ENCODE measurements at places on chromosomes 6 and 20. TPM values are rescaled to one million over a fixed set of nuclear protein-coding genes. Genes with fewer than 3 reads are reported as not detected.

- DNase-seq: no peak
- no peaks in the 10 kb centered on the region for H3K27me3 ChIP-seq
- H3K36me3 ChIP-seq: peaks cover 21% of the 10 kb centered on the region
- no peak overlapping the region for H3K27ac ChIP-seq
These were observed 64.2 kb downstream of the C6orf52 start for GRCh38 chr6:10630178-10630577.

GRCh38 chr6:137821491-137821890, 45.6 kb upstream of the TNFAIP3 start:
- DNase-seq: no peak
- no peaks in the 10 kb centered on the region for H3K36me3 ChIP-seq
- no peak overlapping the region for H3K4me3 ChIP-seq
- no peaks in the 10 kb centered on the region for H3K27me3 ChIP-seq
- no peak overlapping the region for H3K27ac ChIP-seq
- peaks cover 25% of the 10 kb centered on the region for H3K4me1 ChIP-seq

- DNase-seq: no peak
- H3K27me3 ChIP-seq: no peaks in the 10 kb centered on the region
- no peaks in the 10 kb centered on the region for H3K4me1 ChIP-seq
- no peaks in the 10 kb centered on the region for H3K36me3 ChIP-seq
- H3K27ac ChIP-seq: no peak overlapping the region
These were observed 169.5 kb downstream of the OTOR start for GRCh38 chr20:16917636-16918035.

GRCh38 chr20:40673442-40673841, 15.6 kb downstream of the MAFB start:
- H3K36me3 ChIP-seq: no peaks in the 10 kb centered on the region
- no peak overlapping the region for H3K4me3 ChIP-seq
- no peak for DNase-seq
- no peaks in the 10 kb centered on the region for H3K4me1 ChIP-seq
- no peak overlapping the region for H3K27ac ChIP-seq

GRCh38 chr6:79066828-79067227, 11.2 kb downstream of the PHIP start:
- peaks cover 17% of the 10 kb centered on the region for H3K4me1 ChIP-seq
- no peaks in the 10 kb centered on the region for H3K36me3 ChIP-seq
- H3K27ac ChIP-seq: no peak overlapping the region
- H3K27me3 ChIP-seq: no peaks in the 10 kb centered on the region
- no peak overlapping the region for H3K4me3 ChIP-seq

DNA sequence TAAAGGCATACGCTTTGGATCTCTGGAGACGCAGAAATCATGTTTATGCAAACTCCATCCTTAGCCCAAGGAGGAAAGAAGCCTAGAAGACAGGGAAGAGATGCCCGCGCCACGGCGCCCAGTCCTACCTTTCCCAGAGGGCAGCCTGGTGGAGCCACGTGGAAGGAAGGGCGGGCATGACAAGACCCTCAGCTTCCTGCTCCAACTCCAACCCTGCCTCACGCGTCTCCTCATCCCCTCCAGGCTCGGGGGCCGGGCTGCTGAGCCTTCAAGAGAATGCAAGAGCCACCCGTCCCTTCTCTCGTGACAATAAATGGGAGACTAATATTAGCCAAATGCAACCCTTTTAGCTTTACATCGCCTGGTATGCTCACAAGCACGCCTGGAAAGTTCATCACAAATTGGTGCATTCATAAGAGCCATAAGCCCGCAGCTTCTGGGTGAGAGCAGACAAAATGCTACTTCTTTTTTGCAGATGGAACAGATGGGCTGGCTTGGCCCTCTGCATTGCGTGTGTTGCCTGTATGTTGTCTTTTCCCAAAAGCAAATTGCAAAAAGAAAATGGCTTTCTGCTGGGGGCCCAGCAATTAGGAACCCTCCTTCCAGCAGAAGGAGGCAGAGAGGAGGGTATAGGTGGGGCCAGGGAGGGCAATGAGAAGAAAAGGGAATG, 8.2 kb upstream of the NTSR1 start:
- H3K27me3 ChIP-seq: peaks cover 3% of the 10 kb centered on the region
- H3K4me1 ChIP-seq: no peaks in the 10 kb centered on the region
- no peak overlapping the region for H3K4me3 ChIP-seq
- DNase-seq: no peak
- no peak overlapping the region for H3K27ac ChIP-seq

GRCh38 chr6:80544555-80544954, 438.1 kb downstream of the BCKDHB start:
- H3K27ac ChIP-seq: no peak overlapping the region
- H3K4me1 ChIP-seq: no peaks in the 10 kb centered on the region
- no peaks in the 10 kb centered on the region for H3K36me3 ChIP-seq
- DNase-seq: no peak
- H3K4me3 ChIP-seq: no peak overlapping the region
- no peaks in the 10 kb centered on the region for H3K27me3 ChIP-seq

DNA sequence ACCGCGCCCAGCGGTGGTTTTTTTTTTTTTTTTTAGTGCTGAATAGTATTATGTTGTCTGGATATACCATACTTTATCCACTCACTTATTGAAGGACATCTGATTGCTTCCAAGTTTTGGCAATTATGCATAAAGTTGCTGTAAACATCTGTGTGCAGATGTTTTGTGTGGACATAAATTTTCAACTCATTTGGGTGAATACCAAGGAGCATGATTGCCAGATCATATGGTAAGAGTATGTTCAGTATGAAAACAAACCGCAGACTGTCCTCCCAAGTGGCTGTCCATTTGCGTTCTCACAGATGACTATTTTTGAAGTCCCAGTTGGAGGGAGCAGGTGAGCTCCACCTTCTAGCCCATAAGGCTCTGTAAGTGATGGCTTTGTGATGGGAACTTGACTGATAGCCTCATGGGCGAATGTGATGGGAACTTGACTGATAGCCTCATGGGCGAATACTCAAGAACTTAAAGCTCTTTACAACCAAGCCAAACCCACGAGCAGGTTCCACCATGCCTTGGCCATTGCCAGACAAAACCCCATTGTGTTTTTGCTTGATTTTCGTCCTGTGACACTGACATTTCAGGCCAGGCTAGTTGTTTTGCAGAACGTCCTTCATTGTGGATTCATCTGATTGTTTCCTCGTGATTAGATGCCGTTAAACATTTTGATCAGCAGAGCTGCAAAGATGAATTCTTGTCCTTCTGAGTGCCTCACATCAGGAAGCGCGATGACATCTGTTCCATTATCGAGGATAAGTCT, 51.0 kb downstream of the ZBTB2 start:
- H3K36me3 ChIP-seq: no peaks in the 10 kb centered on the region
- H3K4me1 ChIP-seq: no peaks in the 10 kb centered on the region
- H3K4me3 ChIP-seq: no peak overlapping the region
- H3K27me3 ChIP-seq: no peaks in the 10 kb centered on the region
- H3K27ac ChIP-seq: no peak overlapping the region

DNA sequence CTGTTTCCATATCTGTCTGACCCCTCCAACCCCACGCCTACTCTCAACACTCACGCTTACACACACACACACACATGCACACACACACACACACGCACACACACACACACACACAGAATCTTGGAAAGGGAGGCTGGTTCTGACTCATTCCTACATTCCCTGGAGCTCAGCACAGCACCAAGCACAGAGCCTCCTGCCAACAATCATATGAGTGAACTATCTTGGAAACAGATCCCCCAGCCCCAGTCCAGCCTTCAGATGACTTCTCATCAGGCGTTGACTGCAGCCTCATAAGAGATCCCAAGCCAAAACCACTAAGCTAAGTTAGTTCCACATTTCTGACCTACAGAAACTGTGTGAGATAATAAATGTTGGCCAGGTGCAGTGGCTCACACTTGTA, 14.1 kb upstream of the HCK start:
- no peaks in the 10 kb centered on the region for H3K4me1 ChIP-seq
- no peak overlapping the region for H3K27ac ChIP-seq
- no peaks in the 10 kb centered on the region for H3K36me3 ChIP-seq
- DNase-seq: no peak
- H3K4me3 ChIP-seq: no peak overlapping the region

- no peak overlapping the region for H3K27ac ChIP-seq
- no peak overlapping the region for H3K4me3 ChIP-seq
- no peak for DNase-seq
- H3K36me3 ChIP-seq: peaks cover 24% of the 10 kb centered on the region
These were observed 66.0 kb downstream of the UBR2 start for GRCh38 chr6:42629845-42630244.

- peak overlapping the region; percentile 65 for H3K4me3 ChIP-seq
- no peaks in the 10 kb centered on the region for H3K36me3 ChIP-seq
- DNase-seq: peak; percentile 73
- peak overlapping the region; percentile 95 for H3K27ac ChIP-seq
These were observed 897 bp downstream of the RANBP9 start for GRCh38 chr6:13710552-13711323.

- H3K4me3 ChIP-seq: peak overlapping the region; percentile 72
- peaks cover 10% of the 10 kb centered on the region for H3K36me3 ChIP-seq
- H3K27ac ChIP-seq: peak overlapping the region; percentile 97
- DNase-seq: no peak
- no peaks in the 10 kb centered on the region for H3K27me3 ChIP-seq
These were observed 499 bp downstream of the TTI1 start for GRCh38 chr20:38032585-38033329.

DNA sequence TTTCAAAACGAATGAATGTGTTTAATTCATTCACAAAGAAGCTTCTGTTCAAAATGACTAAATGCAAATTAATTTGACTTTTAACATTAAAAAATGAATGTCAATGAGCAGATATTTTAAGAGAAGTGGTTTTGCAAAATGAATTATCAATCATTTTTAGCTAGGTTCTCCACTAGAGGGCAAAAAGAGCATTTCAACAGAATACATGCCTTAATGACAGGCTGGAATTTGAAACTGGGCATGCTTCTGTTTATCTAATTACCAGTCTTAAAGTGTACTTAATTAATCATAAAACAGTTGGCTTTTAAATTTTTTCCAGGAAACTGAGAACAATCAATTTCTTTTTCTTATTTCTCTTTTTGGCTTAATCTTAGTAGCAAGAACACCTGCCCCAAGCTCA, 63.8 kb upstream of the TINAG start:
- no peaks in the 10 kb centered on the region for H3K4me1 ChIP-seq
- no peaks in the 10 kb centered on the region for H3K36me3 ChIP-seq
- H3K4me3 ChIP-seq: no peak overlapping the region
- DNase-seq: peak; percentile 44
- no peaks in the 10 kb centered on the region for H3K27me3 ChIP-seq

DNA sequence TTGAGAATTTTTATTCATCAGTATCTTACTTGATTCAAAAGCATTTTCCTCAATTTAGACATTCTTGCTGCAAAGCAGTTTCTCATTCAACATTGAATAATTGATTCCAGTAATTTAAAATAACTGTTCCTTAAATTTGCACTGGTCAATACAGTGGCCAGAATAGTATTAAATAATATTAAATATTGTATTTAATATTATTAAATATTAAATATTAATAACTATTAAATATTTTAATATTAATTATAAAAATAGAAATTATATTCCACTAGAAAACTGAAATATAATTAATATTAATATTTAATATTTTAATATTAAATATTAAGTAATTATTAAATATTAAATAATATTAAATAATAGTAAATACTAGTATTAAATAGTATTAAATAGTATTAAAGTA, 758.8 kb downstream of the EYS start:
- no peaks in the 10 kb centered on the region for H3K4me1 ChIP-seq
- no peak overlapping the region for H3K4me3 ChIP-seq
- no peak overlapping the region for H3K27ac ChIP-seq
- no peak for DNase-seq
- H3K27me3 ChIP-seq: no peaks in the 10 kb centered on the region
- H3K36me3 ChIP-seq: no peaks in the 10 kb centered on the region

GRCh38 chr20:53592992-53593465, 610 bp downstream of the ZNF217 start:
- H3K4me3 ChIP-seq: peak overlapping the region; percentile 92
- H3K36me3 ChIP-seq: no peaks in the 10 kb centered on the region
- no peak for DNase-seq
- H3K27ac ChIP-seq: peak overlapping the region; percentile 96

DNA sequence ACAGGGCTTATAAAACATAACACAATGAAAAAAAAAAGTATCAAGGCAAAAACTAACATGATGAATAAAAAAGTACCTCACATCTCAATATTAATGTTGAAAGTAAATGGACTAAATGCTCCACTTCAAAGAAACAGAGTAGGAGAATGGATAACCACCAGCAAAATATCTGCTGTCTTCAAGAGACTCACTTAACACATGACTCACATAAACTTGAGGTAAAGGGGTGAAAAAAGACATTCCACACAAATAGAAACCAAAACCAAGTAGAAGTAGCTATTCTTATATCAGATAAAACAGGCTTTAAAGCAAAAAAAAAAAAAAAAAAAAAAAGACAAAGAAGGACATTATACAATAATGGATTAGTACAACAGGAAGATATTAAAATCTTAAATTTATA, 86.9 kb downstream of the TBC1D32 start:
- H3K27ac ChIP-seq: no peak overlapping the region
- no peak overlapping the region for H3K4me3 ChIP-seq
- DNase-seq: no peak
- H3K36me3 ChIP-seq: no peaks in the 10 kb centered on the region
- no peaks in the 10 kb centered on the region for H3K4me1 ChIP-seq
- no peaks in the 10 kb centered on the region for H3K27me3 ChIP-seq

DNA sequence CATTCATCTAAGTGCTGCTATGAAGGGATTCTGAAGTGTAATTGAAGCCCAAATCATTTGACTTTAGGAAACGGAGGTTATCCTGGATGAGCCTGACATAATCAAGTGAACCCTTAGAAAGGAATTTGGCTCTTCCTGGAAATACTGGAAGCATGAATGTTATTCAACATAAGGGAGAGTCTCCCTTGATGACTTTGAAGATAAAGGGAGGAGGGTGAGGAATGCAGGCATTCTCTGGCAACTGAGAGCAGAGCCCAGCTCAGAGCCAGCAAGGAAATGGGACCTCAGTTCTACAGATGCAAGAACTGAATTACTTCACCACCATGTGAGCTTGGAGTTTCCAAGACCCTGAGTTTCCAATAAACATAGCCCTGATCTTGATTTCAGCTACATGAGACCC, 168.2 kb downstream of the DLL1 start:
- no peak for DNase-seq
- no peak overlapping the region for H3K27ac ChIP-seq
- no peaks in the 10 kb centered on the region for H3K27me3 ChIP-seq

- H3K4me1 ChIP-seq: no peaks in the 10 kb centered on the region
- H3K4me3 ChIP-seq: no peak overlapping the region
- H3K36me3 ChIP-seq: no peaks in the 10 kb centered on the region
- no peaks in the 10 kb centered on the region for H3K27me3 ChIP-seq
These were observed 18.0 kb downstream of the SCAF8 start for GRCh38 chr6:154751011-154751800.

- no peak for DNase-seq
- H3K27me3 ChIP-seq: peaks cover 55% of the 10 kb centered on the region
- no peak overlapping the region for H3K4me3 ChIP-seq
- H3K36me3 ChIP-seq: no peaks in the 10 kb centered on the region
- H3K27ac ChIP-seq: no peak overlapping the region
These were observed 4.0 kb downstream of the DLL1 start for GRCh38 chr6:170286934-170287265.

GRCh38 chr6:151100326-151100725, 139.4 kb upstream of the AKAP12 start:
- H3K4me1 ChIP-seq: peaks cover 19% of the 10 kb centered on the region
- no peak for DNase-seq
- H3K4me3 ChIP-seq: no peak overlapping the region
- no peaks in the 10 kb centered on the region for H3K27me3 ChIP-seq
- H3K27ac ChIP-seq: no peak overlapping the region

The SALL4 gene
- polyA plus RNA-seq: 13.6 TPM

The FAM184A gene
- polyA plus RNA-seq: 9.1 TPM

The COL12A1 gene
- polyA plus RNA-seq: 0.59 TPM

The IRAK1BP1 gene
- polyA plus RNA-seq: 4.7 TPM

The PHIP gene
- 14.8 TPM for polyA plus RNA-seq

All from cardiac muscle cell (in vitro differentiated cells and primary cell).